ENCODE measurements at places on chromosomes 2 and 18. TPM values are rescaled to one million over a fixed set of nuclear protein-coding genes. Genes with fewer than 3 reads are reported as not detected.

CLEC4F gene
- total RNA-seq = not detected

EFR3B gene
- 0.42 TPM for total RNA-seq

VRK2 gene
- 14.7 TPM for total RNA-seq

ZNF513 gene
- 5.2 TPM for total RNA-seq
